ENCODE measurements at places on chromosomes 6 and 20.

DNA sequence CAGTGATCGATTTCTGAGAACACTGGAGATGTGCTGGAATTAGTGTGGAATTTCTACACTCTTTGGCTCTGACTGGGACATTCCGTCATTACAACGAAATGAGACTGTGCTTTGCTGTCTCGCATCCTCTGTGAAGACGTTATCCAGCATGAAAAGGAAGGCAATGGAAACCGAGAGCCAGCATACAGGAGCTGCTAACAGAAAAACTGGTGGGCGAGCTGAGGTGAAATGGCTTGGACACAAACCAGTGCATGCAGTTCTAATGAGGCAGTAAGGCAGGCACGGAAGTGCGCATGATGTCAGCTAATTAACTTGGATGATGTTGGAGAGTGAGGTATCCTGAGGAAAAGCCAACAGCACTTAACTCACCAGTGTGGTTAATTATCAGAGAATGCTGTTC is 202.8 kb upstream of the AGPAT4 start:
- no peak for DNase-seq

DNA sequence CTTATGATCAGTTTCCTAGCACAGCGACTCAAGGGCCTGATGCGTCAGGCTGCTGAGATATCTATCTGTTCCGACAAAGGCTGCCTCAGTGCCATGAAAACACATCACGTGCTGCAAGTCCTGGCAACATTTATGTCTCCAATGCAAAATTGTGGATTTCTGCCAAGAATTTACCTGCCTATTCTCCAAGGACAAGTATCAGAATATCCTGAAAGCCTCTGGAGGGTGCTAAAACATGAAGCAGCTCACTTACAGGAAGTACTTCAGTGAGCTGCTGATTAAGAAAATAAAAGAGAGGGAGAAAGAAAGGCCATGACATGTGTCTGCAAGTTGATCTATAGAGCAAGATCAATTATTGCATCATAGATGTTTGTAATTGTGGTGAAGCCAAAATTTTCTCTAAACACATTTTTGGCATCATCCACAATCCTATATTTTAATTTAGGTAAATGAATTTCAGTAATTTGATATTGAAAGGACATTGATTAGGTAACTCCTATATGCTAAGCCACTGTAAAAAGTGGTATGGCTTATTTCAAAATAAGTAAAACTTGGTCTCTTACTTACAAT is 25.8 kb upstream of the TPBG start:
- no peak for DNase-seq

- DNase-seq: no peak
Observed at GRCh38 chr6:103522045-103522444, 1337.7 kb downstream of the HACE1 start.

DNA sequence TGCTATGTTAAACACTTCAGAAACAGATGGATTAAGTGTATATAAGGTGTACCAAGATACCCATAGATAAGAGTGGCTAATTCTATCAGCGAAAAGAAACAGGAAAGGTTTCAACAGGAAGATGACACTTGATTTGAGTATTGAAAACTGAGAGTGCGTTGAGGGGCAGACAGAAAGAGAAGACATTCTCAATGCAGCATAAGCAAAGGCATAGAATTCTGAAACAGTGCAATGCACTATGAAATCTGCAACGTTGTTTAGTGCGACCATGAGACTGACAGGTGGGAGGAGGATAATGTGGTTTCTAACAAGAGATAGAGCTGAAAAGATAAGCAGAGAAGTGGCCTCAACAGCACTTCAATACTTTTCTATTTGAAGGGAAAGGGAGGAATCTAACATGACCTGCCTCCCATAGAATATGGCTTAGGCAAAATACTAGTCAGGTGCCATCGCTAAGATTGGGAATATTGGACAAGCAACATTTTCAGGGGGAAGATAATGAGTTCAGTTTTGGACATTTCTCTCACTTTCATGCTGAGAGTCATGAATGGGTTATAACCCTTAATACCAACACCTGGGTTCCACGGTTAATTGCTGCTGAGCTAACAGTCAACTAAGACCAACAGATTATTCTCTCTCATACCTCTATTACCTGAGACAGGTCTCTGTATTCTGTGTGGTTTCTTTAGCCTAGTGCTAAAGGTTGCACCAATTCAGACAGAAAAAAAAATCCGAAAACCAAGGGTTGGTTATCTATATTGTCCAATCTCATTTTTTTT is 312.9 kb upstream of the ARID1B start:
- no peak for DNase-seq

DNA sequence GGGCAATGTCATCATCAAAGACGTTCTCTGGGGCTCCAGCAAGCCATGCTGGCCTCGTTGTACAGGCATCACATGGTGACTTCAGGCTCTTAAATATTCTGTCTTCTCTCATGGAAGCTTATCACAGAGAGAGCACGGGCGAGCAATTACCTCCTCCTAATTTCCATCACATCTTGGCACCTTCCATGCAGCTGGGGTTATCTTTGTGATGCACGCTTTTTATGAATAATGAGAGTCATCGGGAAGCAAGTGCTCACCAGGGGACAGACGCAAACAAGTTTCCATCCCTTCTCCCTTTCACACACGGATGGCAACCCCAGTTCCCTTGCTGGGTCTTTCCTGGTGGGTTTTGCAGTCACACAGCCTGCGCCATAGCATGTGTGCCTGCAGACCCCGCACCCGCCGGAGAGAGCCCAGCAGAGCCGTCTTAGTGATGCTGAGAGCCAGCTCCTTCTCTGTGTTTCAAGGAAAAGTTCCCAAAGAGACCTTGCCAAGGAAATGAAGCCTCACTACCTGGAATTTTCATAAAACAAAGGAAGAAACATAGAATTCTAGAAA is 116.3 kb upstream of the AFDN start:
- DNase-seq: no peak

DNA sequence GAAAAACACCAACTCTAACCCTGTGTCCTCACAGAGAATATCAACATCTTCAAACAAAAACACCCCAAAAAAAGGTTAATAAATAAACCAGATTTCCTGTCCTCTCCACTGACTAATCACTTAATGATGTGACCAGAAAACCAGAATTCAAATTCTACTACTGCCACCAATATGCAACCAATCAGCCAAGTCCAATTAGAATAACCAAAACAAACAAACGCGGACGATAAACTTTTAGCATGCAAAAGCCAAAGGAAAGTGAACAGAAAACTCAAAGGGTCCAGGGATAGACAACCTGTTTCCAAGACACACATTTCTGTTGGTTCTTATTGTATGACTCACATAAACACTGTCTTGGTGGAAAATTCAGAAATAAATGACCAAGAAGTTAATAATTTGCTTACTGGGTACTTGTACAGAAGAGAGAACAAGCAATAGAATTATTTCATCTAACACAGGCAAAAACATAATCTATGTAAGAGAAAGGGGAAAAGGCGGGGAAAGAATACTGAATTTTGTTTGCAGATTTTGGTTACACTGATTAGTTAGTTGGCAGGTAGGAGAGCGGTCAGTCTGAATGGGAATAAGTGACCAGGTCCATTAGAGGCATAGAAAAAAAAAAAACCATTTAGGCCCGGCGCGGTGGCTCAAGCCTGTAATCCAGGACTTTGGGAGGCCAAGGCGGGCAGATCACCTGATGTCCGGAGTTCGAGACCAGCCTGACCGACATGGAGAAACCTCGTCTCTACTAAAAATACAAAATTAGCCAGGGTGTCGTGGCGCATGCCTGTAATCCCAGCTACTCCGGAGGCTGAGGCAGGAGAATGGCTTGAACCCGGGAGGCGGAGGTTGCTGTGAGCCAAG is 34.1 kb downstream of the HFE start:
- DNase-seq: no peak

GRCh38 chr6:131636880-131637792 is at the start of gene ENPP3:
TSS of gene ENPP3 (plus strand) at chr6:131637302. CDS start at chr6:131637385, 83 bp downstream.
- DNase-seq: no peak

- DNase-seq: no peak
Observed at GRCh38 chr20:20161611-20162010, 109.3 kb downstream of the CFAP61 start.
